Stimulated activated CD8-positive, alpha-beta memory T cell treated with anti-CD3 and anti-CD28 coated beads, Interleukin-7, amount 100 ng/mL, for 4 hours (primary cell): ENCODE measurements at places on chromosomes 4 and X.
A peak's percentile ranks its signal among the peaks of the same experiment; 100 is the strongest.

- no peak for DNase-seq
These were observed at the start of gene GLRA3 for GRCh38 chr4:174828845-174829701. Gene GLRA3 (minus strand): TSS chr4:174829247. CDS start chr4:174828811, 436 bp downstream.

DNA sequence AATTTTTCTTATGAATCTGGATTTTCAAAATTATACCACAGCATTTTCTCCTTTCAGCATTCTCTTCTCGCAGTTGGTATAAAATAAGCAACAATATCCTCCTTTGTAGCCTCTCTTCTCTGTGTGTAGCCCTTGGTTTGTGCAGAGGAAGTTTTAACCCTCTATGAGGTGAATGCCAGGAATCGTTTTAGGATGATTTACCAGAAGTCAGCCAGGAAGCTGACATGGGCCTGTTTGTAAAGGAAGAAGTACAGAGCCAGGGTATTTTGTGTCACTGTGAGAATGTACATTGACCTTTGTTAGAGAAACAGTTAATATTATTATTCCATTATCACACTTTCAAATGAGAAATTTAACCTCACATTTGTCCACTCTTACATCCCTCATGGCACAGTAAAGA lies 88.9 kb upstream of the RPL34 start:
- no peak for DNase-seq

- DNase-seq: no peak
These were observed 50.0 kb downstream of the ATOH1 start for GRCh38 chr4:93878566-93878965.

DNA sequence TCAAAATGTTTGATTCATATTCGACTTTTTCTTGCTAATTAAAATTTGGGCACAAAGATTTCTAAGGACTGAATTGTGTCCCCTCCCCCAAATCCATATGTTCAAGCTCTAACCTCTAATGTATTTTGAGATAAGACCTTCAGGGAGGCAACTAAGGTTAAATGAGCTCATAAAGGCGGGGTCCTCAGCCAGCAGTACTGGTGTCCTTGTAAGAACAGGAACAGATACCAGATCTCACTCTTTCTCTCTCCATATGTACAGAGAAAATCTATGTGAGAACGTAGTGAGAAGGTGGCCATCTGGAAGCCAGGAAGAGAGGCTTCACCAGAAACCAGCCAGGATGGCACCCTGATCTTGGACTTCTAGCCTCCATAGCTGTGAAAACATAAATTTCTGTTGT lies 116.9 kb downstream of the VEGFC start:
- DNase-seq: no peak

GRCh38 chrX:115344885-115345614 lies 55.5 kb downstream of the LUZP4 start:
- DNase-seq: no peak

- no peak for DNase-seq
These were observed 8.2 kb upstream of the VGLL1 start for GRCh38 chrX:136523770-136524169.

- no peak for DNase-seq
These were observed 642.1 kb upstream of the TENM3 start for GRCh38 chr4:181601103-181601502.

GRCh38 chr4:97013711-97014110 lies 1129.6 kb downstream of the STPG2 start:
- DNase-seq: no peak

DNA sequence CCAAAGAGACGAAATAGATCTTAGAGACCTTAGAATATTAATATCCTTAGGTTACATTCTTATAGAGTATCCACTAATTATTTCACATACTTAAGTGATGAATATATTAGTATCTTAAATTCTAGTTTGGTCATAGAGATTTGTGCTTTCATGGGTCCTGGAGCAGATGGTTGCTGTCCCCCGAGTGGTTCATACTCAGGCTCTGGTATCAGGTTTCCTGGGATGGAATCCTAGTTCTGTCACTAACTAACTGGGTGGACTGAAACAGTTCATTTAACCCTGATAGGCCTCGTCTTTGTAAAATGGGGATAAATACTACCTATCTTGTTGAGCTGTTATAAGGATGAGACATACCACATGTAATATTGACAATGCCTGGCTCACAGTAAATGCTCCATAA lies 264.6 kb downstream of the TENM3 start:
- no peak for DNase-seq

GRCh38 chr4:63105839-63106238 lies 1303.4 kb downstream of the TECRL start:
- DNase-seq: no peak

- no peak for DNase-seq
These were observed 59.7 kb upstream of the BEX4 start for GRCh38 chrX:103155201-103155600.

- DNase-seq: no peak
These were observed 27.0 kb downstream of the TFDP3 start for GRCh38 chrX:133190877-133191738.

DNA sequence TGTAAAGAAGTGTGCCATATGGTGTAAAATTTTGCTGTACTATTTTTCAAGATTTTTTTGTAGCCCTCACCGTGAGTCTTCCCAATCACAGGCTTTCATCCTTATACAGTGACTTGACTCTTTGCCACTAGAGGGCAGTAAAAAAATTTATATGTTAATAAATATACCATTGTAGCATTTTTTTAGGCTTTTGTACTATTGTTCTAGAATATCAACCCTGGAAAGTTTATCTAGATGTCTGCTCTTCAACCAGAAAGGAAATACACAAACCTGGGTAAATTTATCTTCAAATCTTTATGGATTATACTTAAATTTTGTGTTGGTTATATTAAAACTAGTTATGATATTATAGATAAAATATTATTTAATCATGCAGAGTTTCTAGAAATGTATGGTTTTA lies 235.3 kb downstream of the TENM3 start:
- no peak for DNase-seq

DNA sequence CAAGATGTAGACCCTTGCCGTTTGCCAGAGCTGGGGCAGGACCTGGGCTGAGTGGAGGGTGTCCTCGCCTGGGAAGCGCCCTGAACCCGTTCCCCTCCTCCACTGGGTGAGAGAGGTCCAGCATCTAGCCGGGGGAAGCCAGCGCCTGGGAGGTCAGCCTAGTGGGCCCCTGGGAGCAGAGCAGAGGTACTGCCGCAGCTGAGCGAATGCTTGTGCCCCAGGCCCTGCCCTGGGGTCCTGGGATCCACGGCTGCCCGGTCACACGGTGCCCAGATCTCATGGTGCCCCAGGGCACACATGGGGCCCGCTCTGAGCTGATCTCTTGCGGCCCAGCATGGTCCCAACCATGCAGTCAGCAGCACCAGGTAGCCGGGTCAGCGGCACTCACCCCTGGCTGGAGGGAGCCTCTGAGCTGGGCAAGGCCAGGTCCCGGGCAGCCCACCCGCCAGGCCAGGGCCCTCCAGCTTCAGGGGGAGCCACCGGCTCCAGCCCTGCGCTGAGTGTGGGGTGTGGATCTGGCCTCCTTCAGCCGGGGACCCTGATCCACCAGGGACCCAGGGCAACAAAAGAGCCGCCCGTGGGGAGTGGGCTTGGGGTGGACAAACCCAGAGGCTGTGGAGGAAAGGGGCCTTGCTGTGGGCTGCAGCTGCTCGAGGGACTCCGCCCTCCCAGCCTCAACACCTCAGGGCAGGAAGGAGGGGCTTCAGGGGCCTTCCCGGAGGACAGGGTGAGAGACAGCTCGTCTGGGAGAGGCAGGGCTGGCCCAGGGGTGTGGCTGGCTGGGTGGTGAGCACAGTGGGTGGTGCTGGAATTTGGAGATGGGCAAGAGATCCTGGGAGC lies 4.1 kb upstream of the CPLX1 start:
- no peak for DNase-seq

DNA sequence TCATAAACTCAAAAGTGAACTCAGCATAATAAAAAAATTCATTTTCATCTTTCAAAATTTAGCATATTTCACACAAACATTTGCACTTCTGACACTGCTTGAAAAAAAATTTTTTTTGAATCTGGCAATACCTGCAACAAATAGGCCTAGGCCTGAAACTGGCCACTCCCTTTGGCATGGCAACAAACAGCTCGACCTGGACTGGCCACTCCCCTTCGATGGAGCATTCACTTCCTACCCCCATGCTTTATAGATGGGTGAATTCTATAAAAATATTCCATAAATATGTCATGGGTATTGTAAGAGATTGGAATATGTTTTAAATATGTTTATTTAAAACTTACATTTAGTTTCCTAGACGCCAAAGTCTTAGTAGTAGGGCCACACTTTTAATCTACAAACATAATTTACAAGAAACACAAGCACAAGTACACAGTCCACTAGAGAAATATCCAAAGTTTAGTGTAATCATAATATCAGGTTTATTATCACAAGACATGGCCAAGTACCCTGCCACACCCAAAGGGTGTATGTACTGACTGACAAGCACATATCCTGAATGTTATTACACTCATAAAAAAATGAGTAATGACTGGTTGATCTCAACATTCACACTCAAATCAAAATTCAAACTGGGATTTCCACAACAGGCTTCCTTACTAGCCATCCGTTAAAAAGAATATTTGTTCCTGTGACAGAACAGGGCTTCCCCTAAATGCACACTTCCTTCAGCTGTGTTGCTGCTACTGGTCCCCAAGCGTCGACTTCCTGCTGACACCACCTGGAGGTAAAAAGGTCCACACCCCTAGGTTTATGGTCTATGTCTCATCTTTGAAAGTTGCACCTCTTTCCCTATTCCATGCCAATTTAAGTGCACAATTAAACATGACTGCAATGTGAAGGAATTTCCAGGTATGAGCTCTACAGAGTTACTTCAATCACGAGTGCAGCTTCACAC lies 271.5 kb downstream of the NR3C2 start:
- DNase-seq: no peak

GRCh38 chrX:67435536-67435935 lies 108.3 kb upstream of the AR start:
- DNase-seq: no peak

GRCh38 chrX:41022566-41022965 lies 62.7 kb upstream of the USP9X start:
- DNase-seq: no peak

DNA sequence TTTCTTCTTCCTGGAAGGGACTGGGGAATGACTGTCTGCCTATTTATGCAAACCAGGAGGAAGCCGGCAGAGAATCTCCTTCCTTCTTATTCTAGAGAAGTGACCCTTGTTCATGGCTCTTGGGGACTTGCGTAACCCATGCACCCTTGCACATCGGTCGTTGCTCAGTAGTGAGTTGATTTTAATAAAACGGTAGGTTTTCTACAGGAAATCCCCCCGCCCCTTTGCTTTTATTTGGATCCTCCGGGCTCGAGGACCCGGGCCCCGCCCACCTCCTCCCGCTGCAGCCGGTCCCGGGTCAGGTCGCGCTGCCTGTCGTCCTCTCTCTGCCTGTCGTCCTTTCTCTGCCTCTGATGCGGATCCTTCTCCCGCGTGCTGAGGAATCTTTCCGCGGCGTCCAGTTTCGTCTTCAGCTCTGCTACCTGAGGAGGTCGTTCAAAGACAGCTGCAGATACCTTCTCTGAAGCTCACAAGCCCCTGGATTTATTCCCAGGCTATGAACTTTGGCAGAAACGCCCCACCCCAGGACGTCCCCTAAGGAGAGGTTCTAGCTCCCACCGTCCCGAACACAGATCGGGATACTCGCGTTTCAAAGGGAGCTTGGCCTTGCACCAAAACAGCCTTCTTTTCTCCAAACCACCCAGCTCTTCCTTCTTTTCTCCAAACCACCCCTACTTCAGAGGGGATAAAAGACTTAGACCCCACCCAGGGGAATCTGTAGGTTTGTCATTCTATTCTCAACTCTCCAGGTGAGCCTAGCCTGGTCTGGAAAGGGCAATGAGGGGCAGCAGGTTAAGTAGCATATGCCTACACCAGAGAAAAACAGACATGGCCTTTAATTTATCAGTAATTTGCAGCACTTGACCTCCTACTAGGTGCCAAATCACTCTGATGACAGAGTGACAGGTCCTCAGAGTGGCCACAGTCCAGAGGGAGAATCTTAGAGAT lies 7.0 kb downstream of the TNIP3 start:
- no peak for DNase-seq

- DNase-seq: no peak
These were observed 15.4 kb upstream of the FHDC1 start for GRCh38 chr4:152920768-152921167.

GRCh38 chr4:2049381-2049780 lies 9.7 kb upstream of the NAT8L start:
- DNase-seq: no peak

- DNase-seq: no peak
These were observed 370.5 kb upstream of the HS3ST1 start for GRCh38 chr4:11799196-11799595.

- DNase-seq: no peak
These were observed 32.5 kb downstream of the SLC10A6 start for GRCh38 chr4:86816501-86817273.

- no peak for DNase-seq
These were observed 194.4 kb upstream of the PCDH7 start for GRCh38 chr4:30525662-30526315.

- DNase-seq: no peak
These were observed 117.8 kb downstream of the SCD5 start for GRCh38 chr4:82680834-82681233.

DNA sequence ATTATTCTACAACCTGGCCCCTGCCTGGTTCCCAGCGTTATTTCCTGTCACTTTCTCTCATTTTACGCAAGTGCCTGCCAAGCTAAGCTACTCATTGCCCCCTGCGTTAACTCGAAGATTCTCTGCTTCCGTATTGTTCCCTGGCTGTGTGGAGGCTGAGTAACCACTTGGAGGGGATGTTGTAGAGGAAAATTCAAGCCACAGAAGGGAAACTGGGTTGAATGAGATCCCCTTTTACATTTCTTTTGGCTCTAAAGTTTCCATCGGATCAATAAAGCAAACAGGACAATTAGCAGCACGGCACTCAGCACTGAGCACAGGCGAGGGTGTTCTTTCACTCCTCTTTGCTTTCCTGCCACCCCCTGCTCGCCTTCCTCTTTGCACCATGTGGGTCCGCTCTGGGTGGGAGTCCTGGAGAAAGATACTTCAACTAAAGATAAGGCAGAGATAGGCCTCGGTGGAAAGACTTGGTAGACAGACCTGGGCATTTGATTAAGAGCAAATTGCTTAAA lies 4.2 kb upstream of the TMSB4X start:
- peak; percentile 29 for DNase-seq

GRCh38 chr4:1771555-1772305 lies 21.4 kb upstream of the FGFR3 start:
- no peak for DNase-seq

DNA sequence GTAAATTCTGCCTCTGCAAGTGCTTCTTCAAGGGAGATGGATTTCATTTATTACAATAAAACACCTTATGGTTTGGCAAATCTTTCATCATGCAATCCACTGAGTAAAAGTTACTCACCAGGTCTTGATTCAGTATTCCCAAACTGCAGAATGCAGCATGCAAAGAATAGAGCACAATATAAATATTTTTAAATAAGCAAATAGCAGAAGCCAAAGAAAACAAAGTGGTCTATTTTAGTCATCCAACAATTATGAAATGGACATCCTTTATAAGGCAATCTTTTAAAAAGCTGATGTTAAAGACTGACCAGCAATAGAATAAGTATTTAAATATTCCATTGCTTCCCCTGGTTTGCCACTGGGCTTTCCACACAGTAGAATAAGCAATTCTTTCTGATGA lies 59.5 kb downstream of the SLC39A8 start:
- no peak for DNase-seq
